ENCODE measurements at places on chromosomes 6 and 20.
A peak's percentile ranks its signal among the peaks of the same experiment; 100 is the strongest.

GRCh38 chr6:169826697-169827096 lies 75.3 kb downstream of the ERMARD start:
- DNase-seq, result no peak

- no peak for DNase-seq
Observed at GRCh38 chr20:34403908-34404307, 40.8 kb downstream of the ITCH start.

DNA sequence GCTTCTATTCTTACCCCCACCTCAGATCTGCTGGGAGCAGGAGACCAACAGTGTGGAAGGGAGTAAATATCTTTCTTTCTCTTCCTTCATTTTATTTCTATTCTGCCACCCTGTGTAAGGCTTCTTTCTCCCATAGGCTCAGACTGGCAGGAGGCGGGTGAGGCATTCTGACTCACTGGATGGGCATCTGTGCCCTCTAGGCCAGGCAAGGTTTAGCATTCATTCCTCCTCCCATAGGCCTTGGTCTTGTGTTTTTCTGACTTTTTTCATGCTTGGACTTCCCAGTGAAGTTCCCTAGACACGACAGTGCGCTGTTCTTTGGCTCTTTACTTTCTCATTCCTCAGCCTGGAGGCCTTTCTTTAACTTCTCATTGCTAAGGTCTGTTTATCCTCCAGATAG lies 235.2 kb downstream of the SYNE1 start:
- DNase-seq, result no peak

- no peak for DNase-seq
Observed at GRCh38 chr6:76533661-76534060, 461.2 kb upstream of the IMPG1 start.

DNA sequence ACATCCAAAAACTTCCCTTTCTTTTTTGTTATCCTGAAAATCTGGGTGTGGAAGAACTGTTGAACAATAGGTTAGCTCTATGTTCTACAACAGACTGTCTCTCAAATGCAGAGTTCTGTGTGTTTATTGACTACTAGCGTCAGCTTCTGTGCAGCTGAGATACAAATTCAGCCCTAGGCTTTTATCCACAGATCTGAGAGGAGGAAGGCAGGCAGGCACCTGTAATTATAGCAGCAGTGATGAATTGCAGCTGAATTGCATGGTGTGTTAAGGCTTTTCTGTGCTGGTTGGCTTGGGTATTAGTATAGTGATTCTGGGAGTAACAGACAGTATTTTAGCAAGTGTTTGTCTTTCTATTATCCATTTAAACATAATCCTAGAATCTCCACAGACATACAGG lies 24.4 kb downstream of the GRIK2 start:
- no peak for DNase-seq

- DNase-seq, result no peak
Observed at GRCh38 chr6:13391537-13391936, 63.2 kb upstream of the TBC1D7 start.

GRCh38 chr6:111551521-111552231 lies 54.0 kb downstream of the TRAF3IP2 start:
- no peak for DNase-seq

DNA sequence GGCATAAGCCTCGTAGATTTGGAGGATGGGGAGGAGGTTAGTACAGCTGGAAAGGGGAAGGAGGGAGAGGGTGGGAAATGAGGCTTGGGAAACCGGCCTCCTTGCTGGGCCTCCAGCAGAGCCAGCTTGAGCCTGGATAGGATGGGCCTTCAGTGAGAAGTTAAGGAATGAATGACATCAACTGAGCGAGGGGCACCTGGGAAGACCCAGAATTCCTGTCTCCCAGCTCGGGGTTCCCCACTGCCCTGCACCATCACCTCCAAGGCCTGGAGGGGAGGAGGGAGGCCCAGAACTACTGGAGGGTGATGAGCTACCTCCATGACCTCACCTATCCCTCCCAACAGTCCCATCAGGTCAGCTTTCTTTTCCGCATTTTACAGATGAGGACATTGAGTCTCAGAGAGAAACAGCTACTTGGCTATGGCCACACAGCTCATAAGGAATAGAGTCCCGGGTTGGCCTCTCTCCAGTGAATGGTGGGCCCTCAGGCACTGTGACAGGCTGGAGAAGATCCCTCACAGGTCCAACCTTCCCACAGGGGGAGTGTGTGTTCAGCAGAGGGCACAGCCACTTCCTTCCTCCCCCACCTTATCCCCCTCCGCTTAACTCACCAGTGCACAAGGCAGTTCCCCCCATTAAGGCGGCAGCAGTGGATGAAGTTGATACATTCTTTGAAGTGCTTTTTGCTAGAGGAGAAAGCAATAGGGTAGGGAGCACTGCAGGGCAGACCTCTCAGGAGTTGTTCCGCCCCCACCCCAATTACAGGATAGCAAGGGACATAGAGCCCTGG lies 6.8 kb downstream of the DUSP15 start:
- DNase-seq, result no peak

DNA sequence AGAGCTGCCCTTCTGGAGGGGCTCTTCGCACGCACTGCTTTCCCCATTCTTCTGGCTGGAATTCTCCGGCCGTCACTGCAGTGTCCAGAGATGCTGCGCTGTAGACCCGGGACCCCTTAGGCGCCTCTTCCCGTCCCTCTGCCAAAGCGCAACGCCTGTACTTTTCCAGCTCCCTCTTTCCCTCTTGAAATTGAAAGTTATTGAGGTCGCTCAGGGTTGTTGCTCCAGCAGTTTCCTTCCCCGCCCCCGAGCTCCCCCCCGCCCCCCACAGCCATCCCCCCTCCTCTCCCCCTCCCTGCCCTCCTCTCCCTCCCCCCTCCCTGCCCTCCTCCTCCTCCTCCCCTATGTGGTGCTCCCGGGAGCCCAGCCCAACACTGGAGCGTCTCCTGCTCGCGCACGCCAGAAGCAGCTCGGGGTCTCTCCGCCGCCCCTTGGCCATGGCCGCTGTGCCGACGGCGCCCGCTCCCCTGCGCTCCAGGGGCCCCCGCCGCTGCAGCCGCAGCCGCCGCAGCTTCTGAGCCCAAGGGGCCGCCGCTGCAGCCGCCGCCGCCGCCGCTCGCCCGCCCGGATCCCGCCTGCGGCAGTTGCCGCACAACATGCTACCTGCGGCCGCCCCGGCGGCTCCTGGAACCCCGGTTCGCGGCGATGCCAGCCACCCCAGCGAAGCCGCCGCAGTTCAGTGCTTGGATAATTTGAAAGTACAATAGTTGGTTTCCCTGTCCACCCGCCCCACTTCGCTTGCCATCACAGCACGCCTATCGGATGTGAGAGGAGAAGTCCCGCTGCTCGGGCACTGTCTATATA lies at the start of gene RSPO3:
TSS of gene RSPO3 (plus strand) at position 374 of the 804 bp plus-strand sequence. CDS start 522 bp downstream, outside the sequence.
- peak; percentile 21 for DNase-seq

DNA sequence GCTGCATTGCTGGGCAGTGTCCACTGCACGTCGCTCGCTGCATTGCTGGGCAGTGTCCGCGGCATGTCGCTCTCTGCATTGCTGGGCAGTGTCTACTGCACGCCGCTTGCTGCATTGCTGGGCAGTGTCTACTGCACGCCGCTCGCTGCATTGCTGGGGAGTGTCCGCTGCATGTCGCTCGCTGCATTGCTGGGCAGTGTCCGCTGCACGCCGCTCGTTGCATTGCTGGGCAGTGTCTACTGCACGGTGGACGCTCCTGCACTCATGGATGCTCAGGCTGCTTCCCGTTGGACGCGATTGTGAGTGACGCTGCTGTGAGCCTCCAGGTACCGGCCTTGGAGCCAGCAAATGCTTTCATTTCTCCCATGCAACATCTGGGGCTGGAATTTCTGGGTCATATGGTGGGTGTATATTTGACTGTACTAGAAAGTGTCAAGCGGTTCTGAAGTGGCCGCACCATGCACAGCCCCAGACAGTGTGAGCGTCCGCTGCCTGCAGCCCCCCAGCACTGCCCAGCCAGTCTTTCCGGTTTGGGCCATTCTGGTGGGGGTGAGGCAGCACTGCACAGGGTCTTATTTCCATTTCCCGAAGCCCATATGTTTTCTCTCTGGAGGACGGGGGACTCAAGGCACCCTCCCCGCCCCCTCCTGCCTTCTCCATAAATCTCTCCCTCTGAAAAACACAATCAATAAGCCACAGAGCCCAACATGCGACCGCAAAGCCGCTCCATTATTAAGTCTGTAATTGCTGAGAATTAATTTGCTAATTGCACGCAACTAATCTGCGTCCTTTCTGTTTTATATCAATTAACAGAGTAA lies 97.4 kb downstream of the YTHDF1 start:
- DNase-seq, result no peak

DNA sequence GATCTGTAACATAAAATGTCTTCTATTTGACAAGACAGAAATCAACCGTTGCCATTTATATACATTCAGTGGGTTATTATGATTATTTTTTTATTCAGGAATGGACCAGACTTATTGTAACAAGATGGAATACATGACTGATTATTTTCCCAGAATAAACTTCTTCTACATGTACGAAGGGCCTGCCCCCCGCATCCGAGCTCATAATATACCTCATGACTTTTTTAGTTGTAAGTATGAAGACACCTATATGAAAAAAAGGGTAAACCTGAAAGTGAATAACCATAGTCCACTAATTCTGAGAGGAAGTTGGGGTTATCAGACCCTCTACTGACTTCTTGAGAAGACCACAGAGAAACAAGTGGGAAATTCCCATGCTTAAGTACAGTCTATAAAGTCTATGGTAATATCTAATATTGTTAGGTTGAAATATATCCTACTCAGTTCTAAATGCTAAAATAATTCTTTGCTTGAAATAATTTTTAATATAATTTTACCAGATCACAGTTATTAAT lies 15.9 kb downstream of the OR2A4 start:
- no peak for DNase-seq

- no peak for DNase-seq
Observed at GRCh38 chr6:153872946-153873345, 166.1 kb upstream of the OPRM1 start.

- no peak for DNase-seq
Observed at GRCh38 chr20:58362970-58363369, 26.1 kb upstream of the VAPB start.

DNA sequence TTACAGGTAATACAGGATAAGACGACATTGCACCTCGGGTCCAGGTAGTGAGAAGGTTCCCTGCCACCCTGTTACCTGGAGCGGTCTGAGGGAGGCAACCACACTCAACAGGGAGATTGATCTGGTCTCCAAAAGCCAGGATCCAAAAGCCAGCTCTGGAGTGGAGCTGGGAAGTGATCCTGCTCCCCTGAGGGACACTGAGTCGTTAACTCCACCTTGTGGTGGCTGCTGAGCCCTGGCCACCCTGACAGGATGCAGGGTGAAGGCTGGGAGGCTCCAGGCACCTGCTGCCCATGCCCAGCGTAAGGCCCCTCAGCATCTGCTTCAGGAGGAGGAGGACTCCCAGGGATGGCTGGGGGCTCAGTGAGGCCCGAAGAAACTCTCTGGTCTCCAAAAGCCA lies 38.7 kb upstream of the SLC22A2 start:
- DNase-seq, result no peak

GRCh38 chr20:17735206-17735804 lies 35.5 kb downstream of the BANF2 start:
- peak; percentile 55 for DNase-seq

- no peak for DNase-seq
Observed at GRCh38 chr6:2715737-2716136, 35.0 kb downstream of the MYLK4 start.

GRCh38 chr6:39849764-39850163 lies 57.6 kb downstream of the DAAM2 start:
- DNase-seq, result peak; percentile 19

GRCh38 chr6:140847262-140847645 lies 1285.5 kb upstream of the GJE1 start:
- no peak for DNase-seq

DNA sequence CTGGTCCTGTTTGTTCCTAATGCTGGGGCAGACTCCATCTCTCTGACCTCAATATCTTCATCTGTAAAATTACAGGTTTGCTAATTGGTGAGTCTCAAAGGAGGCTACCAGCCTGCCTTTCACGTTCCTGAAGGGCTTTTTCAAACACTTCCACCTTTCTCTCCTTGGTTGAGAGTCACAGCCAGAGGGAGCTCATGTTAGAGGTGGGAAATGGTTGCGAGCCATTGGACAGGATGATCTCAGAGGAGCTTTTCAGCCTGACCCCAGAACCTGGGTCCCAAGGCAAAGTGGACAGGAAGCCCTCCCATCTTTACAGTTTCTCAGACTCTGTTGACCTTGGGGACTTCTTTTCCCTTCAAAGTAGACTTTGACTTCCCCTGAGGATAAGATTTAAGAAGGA lies 37.6 kb downstream of the NDUFAF5 start:
- DNase-seq, result no peak

DNA sequence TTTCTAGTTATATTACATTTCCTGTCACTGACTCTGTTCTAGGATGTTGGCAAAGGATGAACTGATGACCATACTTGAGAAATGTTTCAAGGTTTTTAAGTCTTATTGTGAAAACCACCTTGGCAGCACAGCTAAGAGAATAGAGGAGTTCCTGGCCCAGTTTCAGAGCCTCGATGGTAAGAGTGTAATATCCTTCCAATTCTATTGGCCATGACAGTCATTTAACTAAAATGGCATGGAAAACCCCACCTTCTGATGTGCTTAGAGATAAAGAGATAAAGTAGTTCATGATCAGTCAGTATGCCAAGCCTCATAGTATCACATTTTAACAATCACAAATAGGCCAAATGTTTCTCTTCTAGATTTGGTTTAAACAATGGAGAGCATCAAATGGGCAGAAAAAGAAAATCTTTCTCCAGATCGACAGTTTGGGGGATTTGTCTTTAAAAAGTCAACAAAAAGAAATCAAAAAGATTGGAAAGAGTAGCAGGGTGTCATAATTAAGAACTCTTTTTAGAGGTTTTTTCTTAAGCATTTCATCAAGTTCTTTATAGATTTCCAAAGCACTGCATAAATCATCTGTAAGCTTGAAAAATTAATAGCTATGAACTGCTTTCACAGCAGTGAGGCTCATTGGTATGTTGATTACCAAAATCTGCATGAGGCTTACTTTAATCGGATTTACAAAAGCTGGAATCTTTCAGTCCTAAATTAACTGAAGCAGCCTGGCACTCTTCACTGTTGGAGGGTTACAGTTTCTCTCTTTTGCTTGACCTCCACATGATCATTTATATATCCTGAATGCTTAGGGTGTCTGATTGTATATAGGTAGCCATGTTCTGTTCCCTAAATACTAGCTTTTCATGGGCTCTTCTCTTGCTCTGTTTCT lies 48.7 kb downstream of the AKIRIN2 start:
- DNase-seq, result no peak

All from brain microvascular endothelial cell (primary cell).